HT-29 (cell line): ENCODE measurements at places on chromosomes 1 and 21. TPM values are rescaled to one million over a fixed set of nuclear protein-coding genes. Genes with fewer than 3 reads are reported as not detected.

Gene SMPDL3B
- 16.2 and 18.2 TPM in 2 replicates for total RNA-seq

- DNase-seq: no peak
Observed at GRCh38 chr1:166202546-166202945, 35.7 kb upstream of the FAM78B start.

DNA sequence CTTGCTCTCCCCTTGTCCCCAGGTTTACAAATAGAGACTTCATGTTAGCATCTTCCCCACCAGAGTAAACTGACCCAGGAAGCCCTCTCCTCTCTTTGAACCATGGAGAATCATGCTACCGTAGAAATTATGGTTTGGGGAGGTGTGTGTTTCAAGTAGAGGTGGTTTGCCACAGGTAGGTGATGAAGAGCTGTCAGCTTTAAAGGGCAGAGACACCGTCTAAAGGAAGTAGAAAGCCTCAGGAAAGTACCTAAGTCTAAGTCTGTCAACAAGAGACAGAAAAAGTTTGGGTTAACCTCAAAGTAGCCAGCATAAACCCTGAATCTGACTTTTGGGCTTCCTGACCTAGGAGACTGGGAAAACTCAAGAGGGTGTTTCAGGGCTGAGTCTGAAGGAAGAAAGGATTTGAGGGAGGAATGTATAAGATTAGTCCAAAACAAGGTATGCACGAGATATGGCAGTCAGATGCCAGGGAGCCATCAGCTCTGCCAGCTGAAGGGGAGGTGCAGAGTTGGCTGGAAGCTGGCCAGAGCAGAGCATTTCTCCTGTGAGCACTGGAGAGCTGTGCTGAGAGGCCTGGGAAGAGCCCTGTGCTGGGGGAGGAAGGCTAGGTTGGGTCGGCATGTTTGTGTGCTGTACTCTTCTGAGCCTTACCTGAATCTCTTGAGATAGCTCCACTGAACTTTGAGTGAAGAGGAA is 14.3 kb downstream of the ADAMTSL4 start:
- peak; percentile 76 for DNase-seq

- DNase-seq: no peak
Observed at GRCh38 chr1:203124011-203124410, 3.5 kb upstream of the ADORA1 start.

DNA sequence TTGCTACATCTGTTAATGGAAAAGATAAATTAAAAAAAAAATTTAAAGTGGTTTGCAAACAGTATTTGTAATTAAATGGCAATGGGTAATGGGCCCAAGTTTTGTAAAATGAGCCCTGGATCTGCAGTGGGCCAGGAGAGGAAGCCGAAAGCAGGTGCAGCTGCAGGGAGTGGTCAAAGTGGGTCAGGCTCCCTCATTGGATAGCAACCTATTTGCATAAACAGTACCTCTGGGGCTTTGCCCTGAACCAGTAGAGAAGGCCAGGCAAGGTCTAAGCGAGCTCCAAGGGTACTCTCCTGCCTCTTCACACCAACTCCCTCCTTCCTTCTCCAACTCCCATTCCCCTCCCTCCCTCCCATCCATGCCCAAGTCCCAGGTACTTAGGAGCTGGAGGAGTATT is 138.9 kb downstream of the HMGB4 start:
- no peak for DNase-seq

DNA sequence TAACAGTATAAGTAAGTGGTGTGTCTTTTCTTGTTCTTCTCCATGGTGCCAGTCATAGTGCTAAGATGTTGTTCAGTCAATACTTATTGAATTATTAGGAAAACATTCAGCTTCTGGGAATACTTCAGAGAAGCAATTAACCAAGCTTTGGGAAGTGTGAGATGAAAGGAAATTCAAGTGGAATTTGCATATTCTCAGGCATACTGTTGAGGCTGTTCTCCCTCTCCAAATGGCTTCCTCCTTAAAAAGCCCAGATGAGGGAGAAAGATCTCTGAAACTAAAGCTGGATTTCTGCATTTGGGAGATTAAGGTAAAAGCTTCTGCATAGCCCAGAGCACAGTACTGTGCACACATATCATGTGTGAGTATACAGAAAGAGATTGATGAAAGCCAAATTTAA is 73.4 kb downstream of the MACF1 start:
- no peak for DNase-seq

Gene CELA3B
- total RNA-seq: 0.81 TPM in 1 of 2 replicates, not detected in the other

DNA sequence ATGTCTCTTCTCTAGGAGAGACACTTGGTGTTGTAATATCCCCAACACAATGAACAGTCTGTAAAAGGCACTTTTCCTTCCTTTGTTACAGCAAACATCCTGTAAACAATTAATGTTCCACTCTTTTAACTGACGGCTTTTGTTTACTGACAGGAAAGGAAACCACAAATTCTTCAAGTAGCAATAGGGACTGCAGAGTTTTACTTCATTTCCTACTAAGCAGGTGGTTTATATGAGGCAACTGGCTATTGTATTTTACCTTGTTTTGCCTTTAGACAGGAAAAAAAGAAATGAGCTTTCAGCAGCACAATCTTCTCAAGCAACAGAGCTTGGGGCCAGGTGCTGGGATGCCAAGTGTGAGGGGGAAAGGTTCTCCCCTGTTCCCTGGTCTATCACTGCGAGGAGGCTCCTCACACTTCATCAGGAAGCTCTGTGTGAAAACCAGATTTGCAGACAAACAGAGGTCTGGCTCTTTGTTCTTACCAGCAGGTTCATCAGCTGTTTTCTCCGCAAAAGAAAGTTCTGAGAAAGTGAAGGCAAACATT is 51.2 kb downstream of the SIPA1L2 start:
- DNase-seq: no peak

- DNase-seq: no peak
Observed at GRCh38 chr1:114703242-114703641, 7.9 kb upstream of the AMPD1 start.

Gene SNX7
- 18.8 and 21.1 TPM in 2 replicates for total RNA-seq

DNA sequence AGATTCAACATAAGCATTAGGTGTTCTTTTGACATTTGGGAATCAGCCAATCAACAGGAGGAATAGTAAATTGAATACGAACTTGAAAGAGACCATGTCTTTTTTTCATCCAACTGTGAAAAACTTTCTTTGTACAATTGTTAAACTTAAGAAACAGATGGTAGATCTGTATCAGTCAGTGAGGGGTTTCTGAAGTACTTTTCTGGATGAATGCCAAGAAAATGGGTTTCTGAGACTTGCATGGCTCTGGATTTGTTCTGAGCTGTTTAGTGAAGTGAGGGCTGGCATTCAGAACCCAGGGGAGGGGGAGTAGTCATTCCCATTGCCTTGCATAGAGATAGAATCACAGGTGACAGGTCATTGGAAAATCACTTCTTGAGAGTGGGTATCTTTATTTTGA is 37.4 kb downstream of the PTPRC start:
- no peak for DNase-seq

DNA sequence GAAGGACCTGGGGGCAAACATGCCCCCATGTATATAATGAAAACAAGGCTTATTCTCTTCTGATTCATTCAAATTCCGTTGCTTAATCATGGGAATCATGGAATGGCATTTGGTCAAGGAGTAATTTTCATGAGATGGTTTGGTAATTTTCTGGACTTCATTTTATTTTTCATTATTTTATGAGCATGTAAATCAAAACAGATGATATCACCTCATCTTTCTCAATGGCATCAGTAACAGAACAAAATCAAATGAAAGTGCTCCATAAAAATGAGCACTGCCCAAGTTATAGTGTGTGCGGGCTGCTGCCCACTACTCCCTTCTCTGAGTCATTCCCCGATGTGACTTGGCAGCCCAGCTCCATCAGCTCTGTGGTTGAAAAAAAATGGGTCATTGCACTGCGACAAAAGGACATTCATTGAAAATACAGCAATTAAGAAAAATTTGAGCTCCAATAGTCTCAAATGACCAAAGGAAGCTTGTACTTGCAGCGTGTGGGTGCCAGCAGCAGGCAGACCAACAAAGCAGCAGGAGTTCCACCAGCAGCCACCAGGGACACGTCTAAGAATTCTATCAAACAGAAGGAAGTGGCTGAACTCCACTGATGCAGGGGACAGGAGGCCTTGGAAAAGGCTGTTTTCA is 84.3 kb upstream of the VAV3 start:
- peak; percentile 20 for DNase-seq

Gene WDR77
- total RNA-seq: 63.9 and 70.0 TPM in 2 replicates

DNA sequence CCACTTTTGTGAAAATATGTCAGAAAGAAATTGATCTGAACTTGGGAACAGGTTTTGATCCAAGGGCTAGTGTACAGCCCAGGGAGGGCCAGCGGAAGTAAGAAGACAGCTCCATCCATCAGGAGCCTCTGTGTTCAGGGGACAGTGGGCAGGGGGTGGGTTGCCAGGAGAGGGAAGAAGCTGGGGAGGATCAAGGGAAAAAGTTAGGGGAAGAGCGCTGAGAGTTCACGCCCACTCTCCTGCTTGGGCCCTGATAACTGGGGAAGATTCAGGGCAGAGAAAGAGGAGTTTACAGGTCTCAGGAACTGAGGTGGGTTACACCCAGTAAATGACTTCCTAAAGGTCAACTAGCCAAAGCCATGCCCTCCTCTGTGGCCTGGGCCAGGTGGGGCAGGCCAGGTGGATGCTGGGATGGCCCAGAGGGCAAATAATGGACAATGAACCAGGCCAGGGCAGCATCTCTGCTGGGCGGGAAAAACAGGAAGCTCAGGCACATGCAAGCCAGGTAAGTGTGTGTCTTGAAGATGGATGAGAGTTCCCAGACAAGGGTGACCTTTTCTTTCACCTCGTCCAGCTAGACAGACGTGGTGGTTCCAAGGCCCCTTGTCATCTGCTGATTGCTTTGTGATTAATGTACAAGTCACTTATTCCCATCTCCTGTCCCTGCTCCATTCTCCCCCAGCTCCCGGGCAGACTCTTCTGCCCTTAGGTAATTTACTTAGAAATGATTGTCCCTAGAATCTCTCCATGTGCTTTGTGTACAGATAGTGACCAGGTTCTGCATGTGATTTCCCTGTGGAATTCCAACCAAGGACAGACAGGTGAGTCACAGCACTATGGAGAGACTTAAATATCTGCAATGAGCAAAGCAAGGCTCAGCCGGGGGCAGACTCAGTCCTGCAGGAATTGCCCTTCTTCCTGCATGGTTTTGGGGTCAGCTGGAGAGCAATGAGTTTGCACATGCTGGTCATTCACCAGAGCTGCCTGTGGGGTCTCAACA is 57.0 kb downstream of the MDM4 start:
- no peak for DNase-seq

- DNase-seq: no peak
Observed at GRCh38 chr1:107378426-107378825, 237.6 kb downstream of the NTNG1 start.

Gene AMPD1
- not detected in 2 replicates for total RNA-seq
